ENCODE measurements at places on chromosomes 4 and X.

- no peak for DNase-seq
Measured at GRCh38 chrX:153966283-153966688, 5.3 kb downstream of the HCFC1 start.

GRCh38 chr4:2417226-2417764 lies 1.1 kb downstream of the ZFYVE28 start:
- no peak for DNase-seq

- no peak for DNase-seq
Measured at GRCh38 chr4:43757147-43757546, 691.5 kb downstream of the KCTD8 start.

GRCh38 chrX:69028006-69028760 lies 137.1 kb downstream of the PJA1 start:
- peak; percentile 68 for DNase-seq

DNA sequence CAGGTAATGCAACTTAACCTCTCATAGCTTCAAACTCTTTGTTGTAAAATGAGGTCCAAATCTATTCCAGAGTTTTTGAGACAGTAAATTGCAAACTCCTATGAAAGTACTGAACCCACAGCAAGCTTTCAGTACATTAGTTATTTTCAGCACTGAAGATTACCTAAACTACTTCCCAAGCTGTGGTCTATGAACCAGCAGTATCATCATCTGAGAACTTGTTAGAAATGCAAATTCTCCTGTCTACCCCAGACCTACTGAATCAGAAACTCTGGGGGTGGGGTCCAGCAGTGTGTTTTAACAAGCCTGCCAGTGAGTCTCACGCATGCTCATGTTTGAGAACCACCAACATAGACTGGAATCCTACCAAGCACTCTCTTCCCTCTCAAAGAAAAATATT lies 5.7 kb upstream of the CASP6 start:
- peak; percentile 59 for DNase-seq

DNA sequence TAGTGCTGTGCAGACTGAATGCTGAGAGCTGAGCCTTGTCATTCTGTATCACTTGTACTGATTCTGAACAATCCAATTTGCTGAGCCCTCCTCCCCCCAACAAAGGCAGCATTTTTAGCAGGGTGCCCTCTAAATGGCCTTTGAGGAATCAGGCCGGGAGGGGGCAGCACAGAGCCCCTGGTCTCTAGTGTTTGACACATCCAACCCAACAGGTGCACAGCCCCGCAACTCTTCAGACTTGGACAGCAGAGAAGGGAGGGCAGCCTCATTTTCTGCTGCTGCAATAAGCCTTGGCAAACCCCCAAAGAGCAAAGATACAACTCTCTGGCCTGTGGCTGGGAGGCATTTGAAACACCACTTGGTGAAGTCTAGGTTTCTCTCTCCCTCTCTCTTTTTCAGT lies 3.4 kb downstream of the ATP1B4 start:
- DNase-seq: peak; percentile 53

GRCh38 chrX:21394792-21395191 lies 20.6 kb downstream of the CNKSR2 start:
- DNase-seq: no peak

DNA sequence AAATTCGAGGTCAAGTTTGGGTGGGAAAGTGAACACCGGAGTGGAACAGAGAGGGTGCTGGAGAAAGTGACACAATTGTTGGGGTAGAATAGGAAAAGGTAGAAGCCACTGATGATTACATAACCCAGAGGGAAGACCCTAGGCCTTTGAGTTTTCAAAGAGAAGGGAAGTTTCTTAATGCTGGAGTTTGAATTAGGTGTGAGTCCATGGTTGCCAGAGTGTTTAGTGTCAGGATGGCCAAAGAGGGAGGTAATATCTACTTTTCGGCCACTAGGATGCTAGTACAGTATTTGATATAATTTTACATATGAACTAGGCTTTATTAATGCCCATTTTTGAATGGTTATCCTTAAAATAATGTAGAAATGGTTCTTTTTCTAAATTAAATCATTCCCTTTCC lies 5.4 kb downstream of the BCORL1 start:
- DNase-seq: no peak

DNA sequence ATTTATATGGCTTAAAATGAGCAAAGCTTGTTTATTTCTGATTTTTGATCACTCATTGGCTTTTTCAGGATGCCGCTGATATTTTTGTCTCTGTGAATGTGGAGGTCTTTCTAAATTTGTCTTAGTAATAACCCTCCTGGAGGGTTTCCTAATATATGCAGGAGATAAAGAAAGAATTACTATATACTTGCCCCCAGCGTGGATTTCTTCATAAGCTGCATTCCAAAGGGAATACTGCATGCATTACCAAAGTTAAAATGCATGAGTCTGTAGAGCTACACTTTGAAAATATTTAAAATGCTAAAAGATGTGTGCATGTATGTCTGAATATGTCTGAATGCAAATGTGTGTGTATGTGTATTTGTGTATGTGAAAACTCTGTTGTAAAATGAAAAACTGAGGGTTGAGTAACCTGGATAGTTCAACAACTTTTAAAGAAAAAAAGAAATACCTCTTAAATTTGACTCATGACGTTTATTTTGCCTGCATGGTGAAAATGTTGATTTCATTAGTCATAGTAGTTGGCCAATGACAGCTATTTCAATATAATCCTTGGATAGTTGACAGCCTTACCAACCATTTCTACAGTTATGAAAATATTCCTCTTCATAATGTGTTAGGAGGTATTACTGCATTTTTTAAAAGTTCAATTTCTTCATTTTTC lies 113.2 kb upstream of the ZNF827 start:
- DNase-seq: no peak

DNA sequence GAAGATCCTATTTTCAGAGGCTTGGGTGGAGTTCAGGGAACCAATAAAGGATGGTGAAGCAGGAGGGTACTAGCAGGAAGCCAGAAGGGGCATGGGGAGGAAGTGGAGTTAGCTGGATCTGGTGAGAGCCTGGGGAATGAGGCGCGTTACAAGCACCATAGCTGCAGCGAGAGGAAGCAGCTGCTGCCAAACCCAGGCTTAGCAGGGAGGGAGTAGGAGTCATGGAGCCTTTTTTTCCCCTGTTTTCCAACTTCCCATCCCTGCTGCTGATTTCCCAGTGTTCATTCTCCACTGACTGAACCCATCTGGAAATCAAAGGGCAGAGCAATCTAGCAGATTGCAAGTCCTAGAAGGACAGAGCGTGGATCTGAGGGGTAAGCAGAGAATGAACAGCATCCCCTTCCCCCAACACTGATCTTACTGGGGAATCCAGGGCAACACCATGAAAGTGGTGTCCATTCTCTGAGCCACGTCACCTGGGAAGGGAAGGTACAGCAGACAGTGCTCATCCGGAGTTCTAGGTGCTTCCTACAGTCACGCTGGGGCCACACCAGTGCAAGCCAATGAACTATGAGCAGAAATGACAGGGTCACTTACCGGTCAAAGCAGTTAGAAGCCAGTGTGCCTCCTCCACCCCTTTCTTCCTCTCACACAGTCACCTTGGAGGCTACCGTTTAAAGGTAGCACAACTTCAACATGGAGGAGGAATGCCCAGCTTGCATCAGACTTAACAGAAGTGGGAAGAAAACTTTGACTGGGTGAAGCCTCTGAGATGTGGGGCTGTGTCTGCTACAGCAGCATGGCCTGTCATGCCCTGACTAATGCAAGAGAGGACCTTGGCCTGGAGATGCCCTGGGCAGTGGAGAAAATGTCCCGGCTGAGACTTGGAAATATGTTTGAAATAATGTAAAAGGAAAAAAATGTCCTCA lies 36.7 kb downstream of the SMIM20 start:
- DNase-seq: no peak

GRCh38 chr4:186067757-186068385 lies 1.1 kb upstream of the TLR3 start:
- peak; percentile 74 for DNase-seq

DNA sequence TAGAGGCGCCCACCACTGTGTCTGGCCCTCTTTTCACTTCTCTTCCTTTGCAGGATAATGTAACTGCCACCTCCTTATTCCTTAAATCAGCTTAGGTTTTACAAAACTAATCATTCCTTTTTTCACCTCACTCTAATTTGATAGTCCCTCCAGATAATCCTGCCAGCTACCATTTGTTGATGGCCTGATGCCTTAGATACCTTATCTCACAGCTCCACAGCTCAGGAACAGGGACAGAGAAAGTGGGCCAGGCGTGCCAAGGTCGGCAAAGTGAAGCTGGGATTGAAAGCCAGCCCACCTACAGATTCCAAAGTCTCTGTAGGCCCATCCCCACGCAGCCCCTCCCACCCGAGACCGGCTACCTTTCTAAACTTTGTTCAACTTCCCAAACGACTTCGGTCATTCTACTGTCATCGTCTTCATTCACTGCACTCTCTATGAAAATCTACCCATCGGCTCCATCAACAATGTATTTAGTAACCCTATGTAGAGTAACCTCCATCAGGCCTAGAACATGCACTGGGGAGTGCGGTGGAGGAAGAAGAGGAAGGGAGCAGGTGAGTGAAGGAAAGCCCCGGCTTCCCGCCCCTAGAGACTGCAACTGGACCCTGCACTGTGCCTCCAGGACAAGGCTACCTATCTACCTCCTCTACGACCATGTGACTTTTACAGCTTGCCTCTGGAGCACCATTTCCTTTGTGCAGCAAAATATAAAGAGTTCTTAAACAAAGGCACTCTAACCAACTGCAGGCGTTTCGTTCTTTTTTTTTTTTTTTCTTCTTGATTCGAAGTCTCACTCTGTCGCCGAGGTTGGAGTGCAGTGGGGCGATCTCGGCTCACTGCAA lies 1.5 kb downstream of the CASP6 start:
- DNase-seq: peak; percentile 41

DNA sequence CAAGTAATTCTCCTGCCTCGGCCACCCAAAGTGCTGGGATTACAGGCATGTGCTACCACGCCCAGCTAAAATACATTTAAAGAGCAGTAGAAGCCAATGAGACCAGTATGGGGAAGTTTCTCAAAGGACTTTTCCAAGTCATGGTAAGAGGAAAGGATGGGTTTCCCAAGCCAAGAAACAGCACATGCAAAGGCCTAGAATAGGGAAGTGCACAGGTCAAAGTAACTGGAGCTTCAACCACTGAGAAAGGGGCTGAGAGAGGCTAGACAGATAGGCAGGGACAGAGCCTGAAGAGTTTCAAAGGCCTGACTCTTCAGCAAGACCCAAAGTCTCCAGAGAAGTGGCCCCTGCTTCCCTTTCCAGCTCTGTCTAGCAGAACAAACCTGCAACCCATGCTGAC lies 162.1 kb downstream of the CORIN start:
- DNase-seq: no peak

GRCh38 chrX:70332600-70332999 lies 42.7 kb downstream of the KIF4A start:
- DNase-seq: no peak

DNA sequence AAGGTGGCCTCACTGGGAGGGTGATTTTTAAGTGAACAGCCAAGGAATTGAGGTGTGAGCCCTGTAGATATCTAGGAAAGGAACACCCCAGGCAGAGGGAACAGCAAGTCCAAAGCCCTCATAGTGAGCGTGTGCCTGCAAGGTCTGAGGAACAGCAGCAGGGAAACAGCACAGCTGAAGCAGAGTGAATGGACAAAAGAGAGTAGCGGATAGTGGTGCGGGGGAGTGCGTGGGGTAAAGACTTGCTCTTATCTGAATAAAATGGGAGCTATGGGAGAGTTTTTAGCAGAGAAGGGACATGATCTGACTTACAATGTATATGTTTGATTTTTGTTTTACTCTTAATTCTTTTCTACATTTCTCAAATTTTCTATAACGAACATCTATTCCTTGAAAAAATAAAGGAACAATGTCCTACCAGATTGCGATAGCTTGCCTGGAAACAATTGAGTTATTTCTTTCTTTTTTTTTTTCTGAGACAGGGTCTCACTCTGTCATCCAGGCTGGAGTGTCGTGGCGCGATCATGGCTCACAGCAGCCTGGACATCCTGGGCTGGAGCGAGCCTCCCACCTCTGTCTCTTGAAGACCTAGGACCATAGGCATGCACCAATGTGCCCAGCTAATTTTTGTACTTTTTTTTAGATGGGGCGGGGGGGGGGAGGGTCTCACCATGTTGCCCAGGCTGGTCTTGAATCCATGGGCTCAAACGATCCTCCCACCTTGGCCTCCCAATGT lies 19.5 kb upstream of the HADH start:
- no peak for DNase-seq

GRCh38 chr4:89248879-89249281 lies 58.7 kb downstream of the GPRIN3 start:
- no peak for DNase-seq

GRCh38 chrX:117910216-117910615 lies 206.4 kb downstream of the KLHL13 start:
- no peak for DNase-seq

DNA sequence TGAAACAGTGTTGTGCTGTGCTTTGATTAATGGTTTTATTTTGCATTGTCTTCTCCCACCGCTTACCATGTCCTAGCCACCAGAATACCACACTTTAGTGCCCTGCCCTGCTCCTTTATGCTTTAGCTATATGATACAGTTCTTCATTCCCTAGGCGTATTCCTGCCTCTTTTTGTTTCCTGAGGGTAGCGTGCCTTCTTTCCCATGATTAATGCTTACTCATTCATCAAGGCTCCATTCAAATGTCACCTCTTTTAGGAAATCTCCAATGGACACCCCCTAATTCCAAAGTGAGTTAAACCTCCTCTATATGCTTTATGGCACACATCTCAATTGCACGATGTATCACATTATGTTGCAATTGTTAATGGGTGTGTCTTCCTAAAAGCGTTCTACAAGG lies 46.3 kb downstream of the SPANXD start:
- DNase-seq: no peak

DNA sequence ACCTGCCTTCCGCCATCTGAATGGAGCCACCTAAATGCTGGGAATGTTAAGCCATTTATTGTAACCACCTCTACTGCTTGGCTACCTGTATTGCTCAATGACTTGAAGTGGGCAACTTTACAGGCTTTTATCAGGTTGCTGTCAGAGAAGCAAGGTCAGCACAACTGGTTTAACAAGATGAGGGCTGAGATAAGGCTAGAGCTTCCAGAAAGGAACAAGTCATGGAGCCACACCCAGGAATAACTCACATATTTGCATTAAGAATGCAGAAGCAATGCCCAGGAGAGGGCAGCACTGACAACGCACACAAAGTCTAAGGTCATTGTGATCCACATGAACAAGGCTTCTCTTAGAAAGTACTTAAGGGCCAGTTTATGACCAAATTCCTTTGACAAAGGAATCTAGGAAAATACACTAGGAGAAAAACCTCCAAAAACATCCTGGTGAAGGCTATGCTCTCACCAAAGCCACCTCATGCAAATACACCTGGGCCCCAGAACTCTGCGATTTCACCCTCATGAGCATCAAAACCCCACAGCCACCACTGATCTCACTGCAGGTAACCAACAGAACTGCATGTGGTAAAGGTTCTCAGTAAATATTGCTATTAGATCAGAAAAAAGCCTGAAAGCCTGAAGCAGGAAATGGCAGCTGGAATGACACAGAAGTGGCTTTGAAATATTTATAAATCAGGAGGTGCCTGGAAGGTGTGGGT lies 15.0 kb upstream of the STS start:
- DNase-seq: peak; percentile 60

Measured in GM12865 (cell line).